Foreskin keratinocyte (primary cell): ENCODE measurements at places on chromosomes 6 and 20.
A peak's percentile ranks its signal among the peaks of the same experiment; 100 is the strongest.

- no peak for DNase-seq
Observed at GRCh38 chr6:24900917-24901697, 34.7 kb downstream of the RIPOR2 start.

GRCh38 chr6:142696123-142697000 is 248.6 kb downstream of the HIVEP2 start:
- DNase-seq: no peak

- peak; percentile 89 for DNase-seq
Observed at GRCh38 chr6:28977341-28978132, 27.6 kb downstream of the ZNF311 start.

GRCh38 chr6:128516514-128516898 is 3.9 kb downstream of the PTPRK start:
- no peak for DNase-seq

DNA sequence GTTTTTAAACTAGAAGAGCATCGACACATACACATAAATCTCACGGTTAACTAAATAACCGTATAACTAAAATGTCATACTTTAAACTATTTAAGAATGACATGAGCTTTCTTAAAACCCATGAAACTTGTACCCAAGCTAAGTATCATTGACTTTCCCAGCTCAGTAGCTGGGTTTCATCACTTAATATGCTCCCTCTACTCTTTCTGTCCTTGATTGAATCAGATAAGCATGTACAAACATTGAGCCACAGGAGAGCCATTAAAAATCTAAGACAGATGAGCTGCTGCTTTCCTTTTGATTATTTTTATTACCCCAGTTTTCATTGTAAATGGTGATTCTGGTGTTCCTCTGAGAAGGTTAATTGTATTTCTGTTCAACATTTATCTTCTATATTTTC is 115.8 kb downstream of the FOXO3 start:
- no peak for DNase-seq

GRCh38 chr20:59673288-59673997 is 69.1 kb downstream of the PHACTR3 start:
- no peak for DNase-seq
